Stimulated activated memory B cell treated with anti-CD40 and anti-IgM and Interleukin-4, amounts not matched to agents 10 μg/mL and 1 μg/mL and 100 μg/mL, for 72 hours (primary cell): ENCODE measurements at places on chromosomes 4 and X.
A peak's percentile ranks its signal among the peaks of the same experiment; 100 is the strongest.

DNA sequence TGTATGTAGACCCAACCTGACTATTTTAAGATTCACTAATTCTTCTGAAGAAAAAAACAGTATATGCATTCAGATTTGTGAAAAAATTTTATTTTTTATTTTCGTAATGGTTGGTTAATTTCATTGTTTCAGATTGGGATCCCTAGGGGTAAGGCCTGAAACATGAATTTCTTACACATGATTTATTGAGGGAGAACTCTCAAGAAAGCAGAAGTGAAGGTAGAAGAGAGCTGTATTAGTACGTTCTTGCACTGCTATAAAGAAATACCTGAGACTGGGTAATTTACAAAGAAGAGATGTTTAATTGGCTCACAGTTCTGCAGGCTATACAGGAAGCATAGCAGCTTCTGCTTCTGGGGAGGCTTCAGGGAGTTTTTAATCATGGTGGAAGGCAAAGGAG lies 611.9 kb upstream of the TECRL start:
- no peak for ATAC-seq

DNA sequence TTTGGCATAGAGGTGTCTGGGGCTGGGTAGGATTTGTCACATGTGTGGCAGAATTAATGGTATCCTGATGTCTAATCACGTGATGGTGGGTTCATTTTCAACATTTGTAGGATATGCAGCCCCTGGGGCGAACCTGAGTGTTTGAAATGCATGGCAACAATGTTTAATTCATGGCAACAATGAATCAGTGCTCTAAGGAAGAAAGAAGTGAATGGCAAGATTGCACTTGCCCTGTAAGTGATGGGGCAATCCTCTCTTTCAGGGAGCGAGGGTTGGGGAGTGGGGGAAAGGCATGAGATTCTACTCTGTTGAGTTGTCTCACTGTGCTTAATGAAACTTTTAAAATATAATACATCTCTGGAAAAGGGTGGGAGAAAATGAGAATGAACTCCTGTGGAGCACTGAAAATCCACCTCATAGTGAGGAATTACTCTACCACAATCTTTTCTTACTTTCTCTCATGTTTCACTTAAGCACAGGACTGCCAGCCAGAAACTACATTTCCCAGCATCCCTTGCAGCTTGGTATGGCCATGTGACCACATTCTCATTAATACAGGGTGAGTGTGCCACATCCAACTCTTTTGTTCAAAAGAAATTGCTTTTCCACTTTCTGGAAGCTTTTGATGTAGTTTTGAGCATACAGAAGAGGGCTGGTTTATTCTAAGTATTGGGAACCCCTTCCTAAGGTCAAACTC lies 64.0 kb upstream of the PGM2 start:
- ATAC-seq, result no peak

- peak; percentile 47 for ATAC-seq
These were observed 11.0 kb upstream of the DUSP9 start for GRCh38 chrX:153635788-153636668.

DNA sequence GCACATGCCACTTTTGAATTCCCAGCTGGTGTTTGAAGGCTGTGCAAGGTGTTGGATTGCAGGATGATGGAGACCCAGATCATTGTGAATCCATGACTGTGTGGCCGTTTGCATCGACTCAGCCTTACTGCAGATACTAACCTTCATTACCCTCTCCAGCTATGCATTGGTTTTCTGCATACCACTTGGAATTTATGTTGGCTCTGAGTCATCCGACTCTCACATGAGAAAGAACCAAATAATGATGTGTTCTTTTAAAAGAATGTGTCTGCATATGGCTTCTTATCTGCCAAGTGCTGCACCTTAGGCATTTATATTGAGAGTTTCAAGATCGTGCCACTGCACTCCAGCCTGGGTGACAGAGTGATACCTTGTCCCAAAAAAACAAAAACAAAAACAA lies 106.7 kb upstream of the PRKX start:
- ATAC-seq, result no peak

DNA sequence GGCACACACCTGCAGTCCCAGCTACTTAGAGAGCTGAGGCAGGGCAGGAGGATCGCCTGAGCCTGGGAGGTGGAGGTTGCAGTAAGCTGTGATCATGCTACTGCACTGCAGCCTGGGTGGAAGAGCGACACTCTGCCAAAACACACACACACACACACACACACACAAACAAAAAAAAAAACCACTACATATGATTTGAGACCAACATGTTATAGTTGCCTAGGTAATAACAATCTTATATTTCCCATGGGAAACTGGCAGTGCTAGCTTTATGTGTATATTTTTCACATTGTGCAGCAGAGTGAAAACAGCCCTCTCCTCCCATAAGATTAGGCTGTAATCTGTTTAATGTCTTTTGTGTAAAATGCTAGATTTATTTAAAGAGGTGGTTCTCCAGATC lies 3.1 kb upstream of the FAM241A start:
- ATAC-seq, result no peak

DNA sequence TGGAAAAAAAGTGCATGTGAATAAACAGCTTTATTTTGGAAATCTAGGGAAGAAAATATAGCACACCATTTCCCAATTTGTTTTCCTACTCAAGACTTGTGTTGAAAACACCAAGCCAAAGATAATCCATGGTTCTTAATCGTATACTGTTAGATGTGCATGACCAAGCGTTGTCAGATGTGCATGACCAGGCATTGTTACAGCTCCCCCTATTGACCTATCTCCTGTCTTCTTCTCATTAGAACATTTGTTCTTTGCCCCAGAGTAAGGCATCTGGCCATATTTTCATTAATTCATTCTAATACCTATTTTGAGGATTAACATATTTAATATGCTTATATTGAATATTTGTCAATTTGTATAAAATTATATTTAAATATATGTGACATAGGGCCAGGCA lies 14.4 kb upstream of the VCX start:
- no peak for ATAC-seq

- no peak for ATAC-seq
These were observed 7.6 kb upstream of the XPNPEP2 start for GRCh38 chrX:129731228-129731627.

DNA sequence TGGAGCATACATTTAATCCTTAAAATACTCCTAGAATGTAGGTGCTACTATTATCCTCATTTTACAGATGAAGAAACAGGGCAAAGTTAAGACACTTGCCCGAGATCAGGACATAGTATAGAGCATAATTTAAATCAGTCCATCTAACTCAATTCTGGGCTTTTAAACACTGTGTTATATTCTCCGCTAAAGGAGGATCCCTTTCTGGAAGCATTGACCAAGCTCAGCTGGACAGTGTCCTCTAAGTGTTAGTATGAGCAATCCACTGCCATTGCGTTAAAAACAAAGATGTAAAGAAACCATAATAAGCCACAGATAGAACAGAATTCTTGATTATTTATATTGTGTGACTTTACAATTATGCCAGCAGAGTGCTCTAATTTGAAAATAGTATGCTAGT lies 207.0 kb downstream of the ARHGAP24 start:
- ATAC-seq, result no peak

DNA sequence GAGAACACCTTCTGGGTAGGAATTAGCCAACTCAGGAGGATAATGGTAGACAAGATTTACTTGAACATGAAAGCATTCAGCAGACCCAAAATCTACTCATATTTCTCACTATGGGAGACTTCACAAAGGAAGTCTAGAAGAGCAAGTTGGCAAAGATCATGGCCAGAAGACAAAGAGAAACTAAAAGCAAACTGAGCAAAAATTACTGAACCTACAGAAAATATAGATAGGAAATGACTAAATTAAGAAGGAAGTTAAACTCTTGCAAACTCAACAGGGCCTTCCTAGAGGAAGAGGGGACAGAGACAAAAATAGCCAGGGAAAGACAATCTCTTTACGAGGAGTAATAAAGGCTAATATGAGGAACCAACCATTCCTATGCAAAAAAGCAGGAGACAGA lies 18.7 kb downstream of the CORIN start:
- no peak for ATAC-seq

DNA sequence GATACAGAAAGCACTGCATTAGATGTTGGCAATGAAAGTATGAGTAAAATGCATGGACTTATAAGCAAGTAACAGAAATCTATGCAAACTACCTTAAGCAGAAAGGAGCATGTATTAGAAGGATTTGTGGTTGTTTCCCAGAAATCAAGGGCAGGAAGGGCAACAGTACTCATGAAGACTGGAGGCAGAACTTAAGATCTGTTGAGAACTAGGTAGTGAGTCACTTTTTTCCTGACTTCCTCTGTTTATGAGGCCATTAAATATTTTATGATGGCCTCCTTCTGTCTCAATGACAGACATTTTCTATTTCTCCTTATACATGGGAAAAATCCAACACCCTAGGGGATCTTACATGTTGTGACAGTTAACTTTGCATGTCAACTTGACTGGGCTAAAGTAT lies 398.2 kb downstream of the MID1IP1 start:
- ATAC-seq, result no peak

DNA sequence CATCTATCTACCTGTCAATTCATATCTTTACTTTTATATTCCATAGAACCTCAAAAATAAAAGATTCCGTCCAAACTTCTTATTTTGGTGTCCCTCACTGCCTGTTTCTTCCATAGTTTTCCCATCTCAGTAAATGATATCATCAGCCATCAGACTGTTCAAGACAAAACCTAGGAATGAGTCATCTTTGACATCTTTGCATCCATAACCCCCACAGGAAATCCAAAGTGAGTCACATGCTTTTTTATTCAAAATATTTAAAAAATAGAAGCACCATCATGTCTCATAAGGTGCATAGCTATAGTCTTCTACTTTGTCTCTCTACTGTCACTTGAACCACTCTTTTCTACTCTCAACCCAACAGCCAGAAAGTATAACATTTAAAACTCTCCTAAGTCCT lies 29.9 kb upstream of the CXXC4 start:
- ATAC-seq, result no peak

- no peak for ATAC-seq
These were observed 607.1 kb upstream of the DIPK2B start for GRCh38 chrX:45807572-45808425.

- no peak for ATAC-seq
These were observed 22.2 kb upstream of the SPARCL1 start for GRCh38 chr4:87551361-87551760.

GRCh38 chrX:39755143-39756032 lies 342.4 kb downstream of the BCOR start:
- ATAC-seq, result no peak

DNA sequence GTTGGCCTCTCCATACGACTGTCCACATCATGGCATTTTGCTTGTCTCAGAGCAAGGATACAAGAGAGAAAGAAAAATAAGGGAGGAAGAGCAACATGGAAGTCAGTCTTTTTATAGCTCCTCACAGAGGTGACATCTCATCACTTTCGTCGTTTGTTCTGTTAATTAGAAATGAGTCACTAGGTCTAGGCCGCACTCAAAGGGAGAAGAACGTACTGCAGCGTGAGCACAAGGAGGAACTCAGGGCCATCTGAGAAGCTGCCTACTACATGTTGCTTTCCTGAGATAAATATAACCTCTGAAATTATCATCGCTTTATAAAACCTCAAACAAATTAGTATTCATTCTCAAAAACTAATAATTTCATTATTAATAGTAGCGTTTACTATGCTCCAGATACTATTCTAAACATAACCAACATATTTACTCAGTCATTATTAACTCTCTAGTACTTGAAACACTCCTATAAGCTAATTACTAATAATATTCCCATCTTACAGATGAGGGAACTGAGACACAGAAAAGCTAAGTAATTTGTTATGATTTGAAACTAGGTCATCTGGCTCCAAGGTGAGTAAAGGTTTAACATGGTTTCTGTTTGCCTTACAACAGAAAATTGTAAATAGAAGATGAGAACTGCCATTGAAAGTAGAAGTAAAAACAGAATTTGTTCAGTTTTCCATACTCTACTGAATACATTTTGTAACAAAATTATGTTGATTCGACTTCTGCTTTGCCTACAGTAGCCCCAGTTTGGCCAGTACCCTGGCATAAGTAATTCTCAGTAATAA lies 213.2 kb upstream of the UGT8 start:
- ATAC-seq, result no peak

DNA sequence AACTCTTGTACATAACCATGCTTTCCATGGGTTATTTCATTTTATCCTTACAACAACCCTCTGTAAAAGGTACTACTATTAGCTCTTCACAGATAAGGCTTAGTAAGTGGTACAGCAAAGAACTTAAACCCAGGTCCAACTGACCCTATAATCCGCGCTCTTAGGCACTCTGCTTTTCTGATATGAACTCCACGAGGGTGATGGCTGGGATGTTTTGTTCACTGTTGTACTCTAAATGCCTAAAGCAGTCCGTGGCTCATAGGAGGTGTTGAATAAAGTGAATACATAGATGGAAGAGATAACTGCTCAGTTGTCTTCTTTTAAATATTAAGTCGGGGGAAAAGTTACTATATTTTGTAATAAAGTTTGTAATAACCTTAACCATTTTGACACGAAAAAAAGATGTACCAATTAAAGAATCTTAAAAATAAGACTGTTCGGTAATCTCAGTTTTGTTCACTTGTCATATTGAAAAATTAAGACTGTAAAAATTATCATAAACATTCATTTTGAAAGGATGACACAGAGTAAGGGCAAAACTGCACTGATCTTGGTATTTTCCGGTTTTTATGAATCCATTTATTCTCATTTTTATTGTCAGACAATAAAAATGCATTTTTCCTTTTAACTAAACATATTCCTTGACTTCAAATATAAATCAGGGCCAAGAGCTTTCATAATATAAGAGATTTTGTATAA lies 166.5 kb downstream of the FBXW7 start:
- ATAC-seq, result no peak

DNA sequence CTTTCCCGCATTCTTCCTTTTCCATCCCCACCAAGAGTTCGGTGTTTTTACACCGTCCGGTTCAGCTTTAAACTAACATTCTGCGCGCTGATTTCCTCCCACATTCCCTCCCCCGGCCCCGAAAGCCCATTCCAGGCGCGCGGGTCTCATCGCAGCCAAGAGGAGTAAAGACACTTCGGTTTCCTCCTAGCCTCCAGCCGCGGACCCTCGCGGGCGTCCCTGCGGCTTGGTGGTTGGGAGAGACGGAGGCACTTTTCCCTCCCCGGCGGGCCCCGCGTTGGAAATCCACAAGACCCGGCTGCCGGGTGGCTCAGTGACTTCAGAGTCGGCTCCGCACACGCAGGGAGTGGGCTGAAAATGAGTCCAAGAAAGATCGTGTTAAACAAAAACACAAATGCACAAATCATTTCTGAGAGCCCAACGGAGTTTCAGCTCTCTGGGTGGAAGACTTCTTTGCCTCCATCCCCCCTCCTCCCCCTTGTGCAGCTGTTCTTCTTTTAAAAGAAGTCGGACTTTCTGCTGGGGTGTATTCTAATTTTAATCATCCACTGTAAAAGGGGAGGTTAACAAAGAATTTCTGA lies 2.0 kb upstream of the ARX start:
- no peak for ATAC-seq

- ATAC-seq, result no peak
These were observed 7.0 kb downstream of the TRAPPC11 start for GRCh38 chr4:183666088-183666487.

- no peak for ATAC-seq
These were observed 117.0 kb downstream of the CHRDL1 start for GRCh38 chrX:110678591-110678990.

DNA sequence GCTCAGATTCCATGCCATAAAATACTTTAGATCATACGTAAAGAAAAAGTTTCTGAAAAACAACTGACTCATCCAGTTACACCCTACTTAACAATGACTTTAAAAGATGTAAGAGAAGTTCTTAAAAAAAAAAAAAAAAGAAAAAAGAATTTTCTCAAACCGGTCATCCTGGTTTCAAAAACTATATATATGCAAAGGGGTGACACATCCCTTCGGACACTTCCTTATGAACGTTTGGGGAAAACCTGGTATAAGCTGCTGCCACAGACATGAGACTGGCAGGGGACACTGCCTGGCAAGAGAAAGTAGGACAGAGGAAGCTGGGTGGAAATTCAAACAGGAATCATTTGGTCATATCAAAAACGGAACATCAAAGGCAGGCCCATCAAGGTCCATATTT lies 81.2 kb upstream of the PRSS48 start:
- ATAC-seq, result no peak
